ENCODE measurements at places on chromosomes 6 and 20.

- peak; percentile 19 for DNase-seq
Observed at GRCh38 chr6:57822896-57823358, 505.5 kb downstream of the PRIM2 start.

DNA sequence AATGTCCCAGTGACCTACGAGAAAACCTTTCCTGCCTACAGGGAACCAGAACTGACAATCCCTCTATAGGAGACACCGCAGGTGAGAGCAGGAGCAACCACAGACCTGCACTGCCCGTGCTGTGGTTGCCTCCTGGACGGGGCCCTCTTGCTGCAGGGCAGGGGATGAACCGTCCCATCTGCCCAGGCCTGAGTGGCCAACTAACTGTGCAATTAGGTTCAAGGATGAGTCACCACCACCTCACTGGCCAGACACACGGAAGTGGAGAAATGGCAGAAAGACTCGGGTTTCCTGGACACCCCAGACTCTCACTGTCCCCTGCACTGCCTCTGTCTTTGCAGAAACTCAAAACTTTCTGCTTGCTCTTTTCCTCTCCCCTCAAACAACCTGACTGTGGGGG is 13.8 kb upstream of the HLA-G start:
- peak; percentile 17 for DNase-seq

GRCh38 chr6:89351671-89352277 is 748 bp downstream of the UBE2J1 start:
- DNase-seq: no peak

GRCh38 chr6:152978058-152978457 is 4.8 kb downstream of the FBXO5 start:
- DNase-seq: no peak

DNA sequence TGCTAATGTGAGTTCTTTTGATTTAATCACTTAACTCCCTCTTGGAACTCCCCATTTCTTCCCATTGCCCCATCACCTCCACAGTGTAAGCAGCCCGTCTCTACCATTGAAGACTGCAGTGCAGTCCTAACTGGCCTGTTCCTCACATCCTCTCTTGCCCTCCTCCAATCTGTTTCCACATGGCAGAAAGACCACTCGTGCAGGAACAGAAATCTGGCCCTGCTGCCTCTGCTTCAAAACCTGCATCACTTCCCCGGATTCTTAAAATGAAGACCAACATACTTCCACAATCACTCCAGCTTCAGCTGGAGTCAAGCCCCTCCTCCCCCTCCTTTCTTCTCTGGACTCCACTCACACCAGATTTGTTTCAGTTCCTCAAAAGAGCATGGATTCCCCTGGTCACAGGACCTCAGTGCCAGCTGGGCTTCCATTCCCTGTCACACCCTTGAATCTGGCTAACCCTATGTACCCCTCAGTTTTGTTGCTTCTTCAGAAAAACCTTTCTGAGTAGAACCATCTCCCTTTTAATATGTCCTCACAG is 802.3 kb downstream of the MAFB start:
- DNase-seq: no peak

DNA sequence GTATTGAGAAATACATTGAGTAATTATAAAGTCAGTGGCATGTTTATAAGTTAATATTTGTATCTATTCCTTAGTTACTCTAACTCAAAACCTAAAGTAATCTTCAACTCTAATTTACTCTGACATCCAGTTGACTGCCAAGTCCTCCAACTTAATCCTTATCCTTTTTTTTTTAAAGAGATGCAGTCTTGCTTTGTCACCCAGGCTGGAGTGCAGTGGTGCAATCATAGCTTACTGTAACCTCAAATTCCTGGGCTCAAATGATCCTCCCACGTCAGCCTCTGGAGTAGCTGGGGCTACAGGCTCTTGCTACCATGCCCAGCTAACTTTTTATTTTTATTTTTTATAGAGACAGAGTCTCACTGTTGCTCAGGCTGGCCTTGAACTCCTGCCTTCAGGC is 24.4 kb downstream of the PTPN1 start:
- DNase-seq: peak; percentile 96

GRCh38 chr6:40755046-40755681 is 168.0 kb upstream of the LRFN2 start:
- peak; percentile 77 for DNase-seq

DNA sequence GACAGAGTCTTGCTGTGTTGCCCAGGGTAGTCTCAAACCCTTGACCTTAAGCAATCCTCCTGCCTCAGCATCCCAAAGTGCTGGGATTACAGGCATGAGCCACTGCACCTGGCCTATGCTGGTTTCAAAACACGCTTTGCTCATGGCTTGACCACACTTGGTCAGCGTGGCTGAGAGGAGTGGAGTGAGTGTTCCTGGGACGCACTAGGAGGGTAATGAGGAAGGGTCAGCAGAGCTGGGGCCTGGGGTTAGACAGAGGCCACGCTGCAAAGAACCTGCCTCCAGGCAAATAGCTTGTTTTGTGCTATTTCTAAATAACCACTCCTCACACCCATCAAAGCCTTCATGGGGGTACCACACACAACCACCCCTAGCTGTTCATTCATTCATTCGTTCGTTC is 77.9 kb upstream of the TOX2 start:
- no peak for DNase-seq

GRCh38 chr6:154567695-154568220 is 57.3 kb upstream of the CNKSR3 start:
- no peak for DNase-seq

DNA sequence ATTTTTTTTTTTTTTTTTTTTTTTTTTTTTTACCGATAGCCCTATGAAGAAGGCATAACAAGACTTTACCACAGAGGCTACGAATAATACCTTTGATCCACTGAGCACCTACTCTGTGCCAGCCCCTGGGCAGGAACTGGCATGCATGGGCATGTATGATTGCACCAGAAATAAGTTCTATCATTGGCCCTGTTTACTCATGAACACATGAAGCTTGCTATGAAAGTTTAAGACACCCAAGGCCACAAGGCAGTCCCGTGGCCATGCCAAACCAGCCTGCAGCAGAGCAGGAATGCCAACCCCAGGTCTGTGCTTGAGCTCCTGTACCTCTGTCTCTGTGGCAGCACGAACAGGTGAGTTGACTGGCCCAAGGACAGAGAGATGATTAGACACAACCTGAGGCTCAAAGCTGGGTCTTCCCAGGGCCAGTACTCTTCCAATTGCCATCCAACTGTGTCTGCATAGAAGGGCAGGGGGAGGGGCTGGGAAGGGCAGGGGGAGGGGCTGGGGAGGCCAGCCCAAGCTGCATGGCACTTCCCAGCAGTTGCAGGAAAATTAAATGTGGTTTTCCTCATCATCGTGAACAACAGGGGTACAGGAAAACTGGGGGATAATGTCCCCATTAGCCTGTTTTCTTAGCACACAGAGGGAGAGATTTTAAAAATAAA is 63.5 kb downstream of the LRFN2 start:
- DNase-seq: no peak

- peak; percentile 72 for DNase-seq
Observed at GRCh38 chr6:165895421-165896165, 232.6 kb upstream of the PDE10A start.

DNA sequence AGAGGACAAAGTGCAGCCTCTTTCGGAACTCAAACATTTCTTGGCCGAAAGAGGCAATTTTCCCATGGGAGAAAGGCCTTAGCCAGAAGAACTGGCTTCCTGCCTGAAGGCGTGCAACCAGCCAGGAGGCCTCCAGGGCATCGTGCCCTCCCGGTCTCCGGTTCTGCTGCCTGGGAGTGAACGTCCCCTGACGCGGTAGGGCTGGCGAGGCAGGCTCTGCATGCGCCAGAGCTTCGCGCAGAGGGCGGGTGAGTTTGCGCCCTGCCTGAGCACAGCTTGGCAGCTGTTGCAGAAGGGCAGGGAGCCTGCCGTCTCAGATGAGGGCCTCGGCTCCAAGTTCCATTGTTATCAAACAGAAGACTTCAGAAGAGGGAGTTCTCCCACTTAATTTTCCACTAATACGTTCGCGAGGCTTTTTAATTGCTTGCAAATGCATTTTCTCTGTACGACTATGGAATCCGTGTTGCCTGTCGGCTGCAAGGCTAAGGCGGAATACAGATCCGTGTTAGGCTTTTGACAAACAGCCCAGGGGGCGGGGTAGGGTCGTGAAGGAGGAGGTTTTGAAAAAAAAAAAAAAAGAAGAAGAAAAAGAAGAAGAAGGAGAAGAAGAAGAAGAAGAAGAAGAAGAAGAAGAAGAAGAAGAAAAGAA is 5.5 kb upstream of the TFAP2D start:
- no peak for DNase-seq

DNA sequence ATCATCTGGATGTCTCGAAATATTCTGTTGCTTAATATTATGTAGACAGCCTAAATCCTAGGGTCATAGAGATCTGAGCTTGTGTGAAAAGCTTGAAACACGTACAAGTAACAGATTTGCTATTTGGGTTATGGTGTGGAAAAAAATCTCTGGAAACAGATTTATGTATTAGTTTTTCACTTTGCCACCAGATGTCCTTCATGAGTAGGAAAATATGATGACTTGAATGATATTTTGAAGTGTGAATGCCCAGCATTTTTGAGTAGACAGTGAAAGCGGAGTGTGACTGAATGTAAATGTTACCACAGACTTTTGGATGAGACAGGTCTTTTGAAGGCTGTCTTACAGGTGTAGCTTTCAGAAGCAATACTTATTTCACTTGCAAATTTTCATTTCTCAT is 4.2 kb upstream of the BMP6 start:
- DNase-seq: peak; percentile 43

DNA sequence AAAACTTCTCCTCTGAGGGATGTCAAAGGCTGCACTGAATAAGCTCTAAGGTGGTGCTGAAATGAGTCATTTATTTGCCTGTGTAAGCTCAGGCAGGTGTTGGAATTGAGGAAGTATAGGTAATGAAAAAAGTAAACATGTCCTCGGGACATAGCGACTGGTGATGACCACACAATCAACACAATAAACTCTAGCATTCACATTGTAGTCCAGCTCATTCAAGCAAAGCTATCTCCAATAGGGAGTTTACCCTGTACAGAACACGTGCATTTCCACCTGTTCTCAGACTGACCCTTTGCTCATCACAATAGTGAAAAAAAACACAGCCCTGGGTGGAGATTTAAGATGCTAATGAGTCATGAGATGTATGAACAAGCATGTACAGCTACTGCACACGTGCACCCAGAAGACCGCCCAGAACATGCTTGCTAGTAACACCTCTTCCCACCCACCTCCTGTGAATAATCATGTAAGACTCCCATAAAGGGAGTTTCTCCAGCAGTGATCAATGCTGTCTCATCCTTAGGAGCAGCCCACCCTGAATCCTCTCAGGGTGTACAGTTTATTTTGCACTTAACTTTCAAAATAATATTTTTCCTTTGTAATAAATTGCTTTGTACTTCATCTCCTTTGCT is 33.0 kb upstream of the POU5F1 start:
- peak; percentile 86 for DNase-seq

GRCh38 chr6:158287047-158287446 is 25.2 kb upstream of the TULP4 start:
- no peak for DNase-seq

- DNase-seq: no peak
Observed at GRCh38 chr6:1075444-1075843, 236.5 kb upstream of the FOXQ1 start.

GRCh38 chr6:131024565-131024964 is 38.5 kb downstream of the EPB41L2 start:
- DNase-seq: no peak

- peak; percentile 77 for DNase-seq
Observed at GRCh38 chr6:83231146-83231545, 38.0 kb downstream of the RWDD2A start.

DNA sequence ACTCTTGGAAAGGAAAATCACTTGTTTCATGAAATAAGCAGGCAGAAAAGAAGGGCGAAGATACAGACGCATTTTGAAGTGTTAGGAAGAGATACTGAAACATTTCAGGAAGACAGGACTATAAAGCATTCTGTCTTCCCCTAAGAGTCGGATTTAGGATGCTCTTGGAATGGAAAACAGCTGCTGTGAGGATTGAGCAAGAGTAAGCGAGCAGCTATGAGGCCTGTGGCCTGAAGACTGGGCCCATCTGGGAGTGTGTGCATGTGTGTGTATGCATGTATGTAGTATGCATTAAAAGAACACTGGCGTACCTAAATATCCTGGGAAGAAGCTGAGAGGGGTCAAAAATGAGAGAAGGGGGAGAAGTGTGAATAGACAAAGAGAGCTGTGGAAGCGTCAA is 83.6 kb downstream of the SIM1 start:
- DNase-seq: peak; percentile 35

- no peak for DNase-seq
Observed at GRCh38 chr6:329888-330691, 37.8 kb downstream of the DUSP22 start.

DNA sequence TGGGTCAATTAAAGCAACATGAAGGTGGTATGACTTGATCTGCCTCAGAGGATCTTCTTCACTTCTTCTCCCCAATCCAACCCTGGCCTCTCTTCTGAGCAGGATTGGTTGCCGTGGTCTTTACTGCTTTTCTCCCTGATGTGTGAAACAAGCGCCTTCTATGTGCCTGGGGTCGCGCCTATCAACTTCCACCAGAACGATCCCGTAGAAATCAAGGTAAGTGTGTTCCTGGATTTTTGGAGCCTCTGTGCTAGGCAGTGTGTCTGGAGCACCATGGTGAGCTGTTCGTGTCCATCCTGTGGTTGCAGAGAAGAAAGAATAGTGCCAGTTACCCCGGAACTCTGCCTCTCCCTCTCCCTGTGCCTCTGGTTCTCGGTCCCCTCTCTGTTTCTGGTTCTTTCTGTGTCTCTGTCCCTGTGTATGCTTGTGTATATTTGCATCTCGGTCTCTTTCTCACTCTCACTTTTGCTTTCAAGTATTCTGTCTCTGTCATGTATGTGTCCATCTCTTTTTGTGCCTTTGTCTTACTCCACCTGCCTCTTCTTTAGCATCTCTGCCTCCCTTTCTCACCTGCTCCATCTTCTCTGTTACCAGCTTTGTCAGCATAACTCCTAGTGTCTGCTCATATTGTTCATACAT is 23.5 kb downstream of the TM9SF4 start:
- DNase-seq: no peak

Data from amniotic epithelial cell (primary cell).